ENCODE measurements at places on chromosomes 2 and 18. TPM values are rescaled to one million over a fixed set of nuclear protein-coding genes. Genes with fewer than 3 reads are reported as not detected.
A peak's percentile ranks its signal among the peaks of the same experiment; 100 is the strongest.

DNA sequence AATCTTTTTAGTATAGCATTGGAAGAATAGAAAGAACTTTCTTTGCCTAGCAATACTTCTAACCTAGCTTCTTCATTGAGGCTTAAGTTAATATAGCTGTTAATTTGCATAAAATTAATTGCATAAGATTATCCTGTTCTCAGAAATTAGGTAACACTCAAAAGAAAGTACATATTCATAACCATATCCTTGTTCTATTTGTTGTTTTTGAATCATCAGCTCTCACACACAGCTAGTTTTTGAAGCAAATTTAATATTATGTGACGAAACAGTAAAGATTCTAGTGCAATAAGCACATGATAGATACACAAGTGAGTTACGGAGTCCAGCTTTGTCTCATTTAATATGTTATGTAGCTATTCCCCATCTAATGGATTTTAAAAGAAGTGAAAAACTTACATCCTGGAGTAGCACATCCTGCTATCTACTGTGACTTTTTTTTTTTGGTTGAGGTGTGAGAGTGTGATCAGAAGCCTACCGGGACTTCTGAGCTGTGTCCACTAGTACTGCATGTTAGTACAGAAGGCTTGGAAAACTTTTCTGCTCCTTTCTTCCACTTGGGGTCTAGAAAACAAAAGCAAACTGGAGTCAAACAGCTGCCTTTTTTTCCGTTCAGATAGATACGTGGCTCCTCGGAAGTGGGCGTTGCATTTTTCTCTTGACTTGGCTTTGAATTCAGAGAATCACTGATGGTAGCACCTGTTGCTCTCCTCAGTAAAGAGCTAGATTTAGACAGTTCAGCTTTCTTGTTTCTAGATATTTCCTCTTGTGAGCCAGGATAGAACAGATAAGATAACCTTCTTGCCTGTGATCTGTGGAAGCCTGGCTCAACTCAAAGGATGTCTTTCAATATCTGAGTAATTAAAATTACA is 27.2 kb downstream of the KDM3A start:
- ATAC-seq, result peak; percentile 56

DNA sequence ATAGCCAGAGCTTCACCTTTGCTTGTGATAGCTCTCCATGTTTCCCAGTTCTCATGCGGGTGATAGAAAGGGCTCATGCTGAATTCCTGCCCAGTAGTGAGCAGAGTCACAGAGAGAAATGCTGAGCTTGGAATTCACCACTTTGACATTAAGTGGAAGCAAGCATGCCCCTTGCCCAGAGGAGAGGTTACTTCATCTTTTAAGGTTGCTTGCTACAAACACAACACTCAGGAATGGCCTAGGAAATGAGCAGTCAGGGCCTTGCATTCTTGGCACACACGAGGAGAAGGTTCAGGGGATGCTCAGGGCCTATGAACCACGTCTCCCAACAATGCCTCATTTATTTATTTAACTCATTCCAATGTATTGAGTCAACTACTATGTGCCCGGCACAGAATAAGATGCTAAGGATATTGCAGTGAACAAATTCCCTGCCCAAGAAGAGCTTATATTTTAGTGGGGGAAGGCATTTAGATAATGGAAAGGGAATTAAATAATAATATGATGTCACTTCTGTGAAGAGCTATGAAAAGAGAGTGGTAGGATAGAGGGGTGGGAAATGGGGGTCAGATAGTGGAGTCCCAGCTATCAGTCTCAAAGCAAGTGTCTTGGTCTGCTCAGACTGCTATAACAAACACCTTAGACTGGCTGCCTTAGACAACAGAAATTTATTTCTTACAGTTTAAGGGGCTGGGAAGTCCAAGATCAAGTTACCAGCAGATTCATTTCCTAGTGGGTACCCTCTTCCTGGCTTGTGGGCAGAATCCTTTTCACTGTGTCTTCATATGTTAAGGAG is 42.1 kb downstream of the DDX18 start:
- no peak for ATAC-seq

- ATAC-seq, result peak; percentile 65
These were observed at the start of gene FNDC4 for GRCh38 chr2:27494944-27495554. Gene FNDC4, minus strand, starts transcription at chr2:27495200. Its CDS starts 521 bp downstream, at chr2:27494679.

Gene KCNIP3
- total RNA-seq, result not detected

- no peak for ATAC-seq
These were observed 215.3 kb downstream of the RNF152 start for GRCh38 chr18:61677435-61677970.

Gene ICA1L
- 2.0 TPM for total RNA-seq

GRCh38 chr2:106122157-106122556 is 71.9 kb downstream of the UXS1 start:
- ATAC-seq, result no peak

Gene OR6B2
- total RNA-seq, result not detected

DNA sequence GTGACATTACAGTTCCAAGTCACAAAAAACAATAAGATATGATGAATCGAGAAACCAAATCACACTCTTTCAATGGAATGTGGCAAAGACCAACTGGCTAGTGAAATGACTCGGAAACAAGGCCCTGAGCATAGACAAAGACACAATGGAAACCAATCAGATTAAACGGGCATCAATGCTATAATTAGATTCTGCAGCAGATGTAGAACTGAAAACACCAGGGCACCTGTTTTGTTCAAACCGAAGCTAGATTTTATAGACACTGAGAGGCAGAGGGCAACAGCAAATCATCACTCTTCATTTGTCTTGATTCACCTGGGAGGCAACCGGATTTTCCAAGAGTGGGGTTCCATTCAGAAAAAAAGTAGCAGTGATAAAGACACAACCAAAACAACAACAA is 92.8 kb upstream of the BARD1 start:
- ATAC-seq, result no peak

Gene TANC1
- 1.4 TPM for total RNA-seq

DNA sequence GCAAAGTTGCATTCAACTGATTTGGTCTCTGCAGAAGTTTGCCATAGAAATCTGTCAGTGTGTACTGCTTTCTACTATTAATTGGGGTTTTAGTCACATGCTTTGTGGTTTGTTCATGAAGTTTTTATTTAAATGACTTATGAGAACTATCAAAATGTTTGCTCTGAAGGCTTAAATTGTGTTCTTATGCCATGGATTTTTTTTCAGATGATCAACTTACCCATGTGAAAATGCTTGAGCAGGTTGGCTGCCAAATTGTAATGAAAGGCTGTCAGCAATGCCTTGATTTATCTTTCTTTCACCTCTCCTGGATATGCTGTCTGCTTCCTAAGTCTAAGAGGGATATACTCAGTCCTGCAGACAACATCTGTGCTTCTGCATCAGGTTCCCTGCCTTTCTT is 50.7 kb downstream of the FMNL2 start:
- ATAC-seq, result no peak

Gene EVA1A
- not detected for total RNA-seq

DNA sequence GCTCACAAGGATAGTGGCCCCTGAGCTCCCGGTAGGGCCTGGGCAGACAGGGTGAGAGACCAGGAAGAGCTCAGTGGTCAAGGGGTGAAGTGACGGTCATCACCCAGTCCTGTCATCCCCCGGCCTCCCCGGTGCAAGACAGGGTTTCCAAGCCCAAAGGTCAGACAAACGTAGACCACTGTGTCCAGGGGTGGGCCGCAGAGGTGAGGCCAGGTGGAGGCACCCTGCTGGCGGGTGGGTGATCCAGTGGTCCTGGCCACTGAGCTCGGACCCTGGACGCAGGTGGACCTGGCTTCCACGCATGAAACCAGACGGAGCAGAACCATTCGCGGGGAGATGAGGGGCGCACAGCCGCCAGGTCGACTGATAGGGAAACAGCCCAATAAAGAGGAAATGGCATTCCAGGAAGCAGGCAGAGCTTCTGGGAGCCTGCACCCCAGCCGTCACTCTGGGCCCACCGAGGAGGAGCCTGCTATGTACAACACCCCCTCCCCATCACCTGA is 14.4 kb upstream of the SNED1 start:
- no peak for ATAC-seq
